ENCODE measurements at places on chromosomes 2 and 18.

- no peak for DNase-seq
Observed at GRCh38 chr2:216936954-216937357, 77.1 kb upstream of the TNP1 start.

GRCh38 chr2:134393075-134393461, 139.2 kb downstream of the MGAT5 start:
- DNase-seq: no peak

GRCh38 chr2:103002954-103003353, 241.1 kb downstream of the TMEM182 start:
- no peak for DNase-seq

DNA sequence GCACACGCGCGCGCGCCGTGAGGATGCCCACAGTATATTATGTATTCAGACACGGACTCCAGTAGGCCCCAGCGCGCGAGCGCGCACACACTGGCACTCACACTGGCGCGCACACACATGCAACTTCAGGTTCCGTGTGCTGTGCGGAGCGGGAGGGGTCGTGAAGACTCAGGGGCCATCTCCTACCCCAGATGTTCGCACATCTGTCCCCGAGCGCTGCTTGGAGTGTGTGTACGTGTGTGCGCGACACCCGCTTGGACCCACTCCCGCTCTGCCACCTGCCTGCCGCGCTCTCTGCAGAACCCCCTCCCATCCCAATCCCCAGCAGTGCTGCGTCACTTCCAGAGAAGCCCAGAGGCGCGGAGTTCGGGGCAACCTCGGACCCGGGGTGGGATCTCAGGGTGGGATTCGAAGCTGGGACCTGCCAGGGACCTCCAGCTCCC, 2.6 kb downstream of the NRP2 start:
- no peak for DNase-seq

DNA sequence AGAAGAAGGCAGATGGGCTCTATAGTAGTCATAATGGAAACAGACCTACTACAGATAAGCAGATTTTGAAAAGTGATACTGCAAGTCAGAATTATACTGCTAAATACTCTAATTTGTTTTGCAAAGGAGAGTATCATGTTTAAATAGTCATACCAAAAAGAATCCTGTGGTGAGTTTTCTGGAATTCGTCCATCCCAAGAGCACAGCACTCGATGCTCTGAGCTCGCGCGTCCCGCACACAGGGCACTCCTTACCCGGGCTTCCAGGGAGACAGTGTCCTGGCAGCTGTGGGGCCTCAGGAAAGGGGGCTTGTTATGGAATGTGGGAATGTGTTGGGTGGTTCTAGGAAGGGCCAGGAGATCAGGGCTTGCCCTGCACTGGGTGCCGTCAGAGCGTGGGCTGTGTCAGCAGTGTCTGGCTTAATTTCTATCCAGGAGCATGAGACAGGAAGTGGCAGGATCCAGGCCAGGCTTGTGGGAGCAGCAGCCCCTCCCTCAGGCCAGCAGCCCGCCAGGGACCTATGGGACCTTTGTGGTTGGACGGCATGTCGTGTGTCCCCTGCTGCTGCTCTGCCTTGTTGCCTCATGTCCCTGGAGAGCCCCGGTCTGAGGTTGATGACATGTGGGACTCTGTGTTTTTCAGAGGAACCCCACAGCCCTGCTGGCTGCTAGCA, 193.2 kb upstream of the TPO start:
- DNase-seq: no peak

GRCh38 chr2:173002751-173003541, 72.7 kb upstream of the MAP3K20 start:
- no peak for DNase-seq

DNA sequence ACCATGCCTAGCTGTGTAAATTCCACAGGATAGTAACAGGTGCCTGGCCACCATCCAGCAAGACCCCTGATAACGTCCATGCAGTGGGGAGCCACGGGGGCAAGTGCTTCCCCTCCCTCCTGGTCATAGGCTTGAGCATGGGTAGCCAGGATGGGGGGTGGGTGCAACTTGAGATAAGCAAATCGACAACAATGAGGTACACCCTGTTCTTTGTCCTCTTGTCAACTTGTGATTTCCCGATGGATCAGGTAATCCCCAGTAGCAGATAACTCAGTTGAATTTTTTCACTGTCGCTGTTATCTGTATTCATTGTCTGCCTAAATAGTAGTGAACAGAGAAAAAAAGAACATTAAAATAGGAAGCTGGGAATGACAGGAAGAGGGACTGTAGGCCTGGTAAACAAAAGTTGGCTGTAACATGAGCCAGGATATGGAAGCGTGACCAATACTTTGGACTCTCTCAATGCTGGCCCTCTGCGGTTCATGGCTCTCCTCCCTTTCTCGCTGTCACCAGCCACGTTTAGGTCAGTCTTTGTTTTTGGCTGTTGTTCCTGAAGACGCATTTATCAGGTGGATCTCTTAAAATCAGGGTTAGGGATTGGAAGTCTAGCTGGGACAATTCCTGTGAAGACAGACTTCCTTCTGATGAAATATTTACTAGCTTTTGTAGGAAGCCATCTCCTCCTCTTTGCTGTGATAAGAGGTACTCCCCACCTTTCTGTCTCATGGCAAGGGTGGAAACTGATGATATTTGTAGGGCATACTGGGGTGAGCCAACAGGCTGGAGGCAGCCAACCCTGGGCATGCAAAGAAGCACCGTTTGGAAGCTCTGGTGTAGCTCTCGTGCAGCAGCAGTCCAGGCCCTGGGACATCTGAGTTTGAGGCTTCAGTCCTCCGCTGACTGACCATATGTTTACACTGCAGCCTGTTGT, 42.4 kb downstream of the TCF7L1 start:
- DNase-seq: no peak

- no peak for DNase-seq
Observed at GRCh38 chr2:64165706-64166105, 21.5 kb upstream of the PELI1 start.

GRCh38 chr2:25819597-25820039, 58.7 kb downstream of the ASXL2 start:
- no peak for DNase-seq

GRCh38 chr2:157805519-157805918, 70.6 kb downstream of the ACVR1 start:
- no peak for DNase-seq

- no peak for DNase-seq
Observed at GRCh38 chr2:102122115-102122514, 20.4 kb upstream of the IL1R1 start.

DNA sequence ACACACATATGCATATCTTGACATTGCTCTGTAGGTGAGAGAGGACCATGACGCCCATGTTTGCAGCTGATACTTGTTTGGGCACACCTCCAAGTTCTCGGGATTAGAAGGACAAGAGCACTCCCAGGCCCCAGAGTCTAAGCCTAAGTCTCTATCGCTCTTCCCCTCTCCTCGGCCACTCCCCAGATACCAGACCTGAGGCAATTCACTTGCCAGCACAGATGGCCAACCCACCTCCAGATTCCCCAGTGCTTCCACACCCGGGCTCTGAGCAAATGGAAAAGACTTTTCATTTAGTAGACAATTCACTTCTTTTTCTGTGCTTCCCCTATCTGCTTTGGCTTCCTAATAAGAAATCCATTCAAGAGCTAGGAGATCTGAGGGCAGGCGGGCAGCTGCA, 32.9 kb downstream of the EHD3 start:
- no peak for DNase-seq

GRCh38 chr2:132725148-132725547, 55.1 kb upstream of the LYPD1 start:
- no peak for DNase-seq

- DNase-seq: no peak
Observed at GRCh38 chr2:88811681-88812080, 120.2 kb downstream of the RPIA start.

DNA sequence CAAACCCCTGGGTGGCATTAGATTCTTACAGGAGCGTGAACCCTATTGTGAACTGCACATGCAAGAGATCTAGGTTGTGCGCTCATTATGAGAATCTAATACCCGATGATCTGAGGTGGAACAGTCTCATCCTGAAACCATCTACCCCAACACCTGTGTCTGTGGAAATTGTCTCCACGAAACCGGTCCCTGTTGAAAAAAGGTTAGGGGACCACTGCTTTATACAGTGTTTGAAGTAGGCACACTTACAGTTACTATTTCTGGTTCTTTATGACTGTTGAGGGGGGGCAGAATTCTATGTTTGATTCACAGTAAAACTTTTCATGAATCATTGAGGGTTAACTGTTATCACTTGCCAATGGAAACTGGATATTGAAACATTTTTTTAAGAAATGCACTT, 72.0 kb downstream of the RIF1 start:
- DNase-seq: no peak
